ENCODE measurements at places on chromosomes 4 and X. TPM values are rescaled to one million over a fixed set of nuclear protein-coding genes. Genes with fewer than 3 reads are reported as not detected.

PCYT1B gene
- 26.1 TPM for total RNA-seq

CXCL13 gene
- not detected for total RNA-seq

HOPX gene
- 4.2 TPM for total RNA-seq

DIPK2B gene
- total RNA-seq, result 286 TPM

PRR32 gene
- total RNA-seq, result not detected

ATRX gene
- total RNA-seq, result 112 TPM

RP2 gene
- 16.6 TPM for total RNA-seq

HSFX1 gene
- total RNA-seq, result 5.5 TPM

MAGEB6 gene
- total RNA-seq, result not detected

TKTL1 gene
- total RNA-seq, result 7.1 TPM

KCNIP4 gene
- total RNA-seq, result 0.31 TPM

CXorf49 gene
- not detected for total RNA-seq

AFP gene
- not detected for total RNA-seq

PCSK1N gene
- 2.0 TPM for total RNA-seq

MAGEA12 gene
- 4.3 TPM for total RNA-seq

GUCY1A1 gene
- total RNA-seq, result not detected

Measured in endothelial cell (in vitro differentiated cells).